NCI-H526 treated with DMSO at 0.1 percent for 48 hours (cell line): ENCODE measurements at places on chromosomes 7 and 10.

GRCh38 chr7:91566402-91566732 lies 302.1 kb downstream of the FZD1 start:
- no peak for DNase-seq

GRCh38 chr7:132872034-132872433 lies 209.9 kb downstream of the CHCHD3 start:
- DNase-seq: no peak

GRCh38 chr7:7553386-7553785 lies 13.3 kb upstream of the MIOS start:
- no peak for DNase-seq

GRCh38 chr7:659306-659847 lies 67.1 kb upstream of the DNAAF5 start:
- no peak for DNase-seq

DNA sequence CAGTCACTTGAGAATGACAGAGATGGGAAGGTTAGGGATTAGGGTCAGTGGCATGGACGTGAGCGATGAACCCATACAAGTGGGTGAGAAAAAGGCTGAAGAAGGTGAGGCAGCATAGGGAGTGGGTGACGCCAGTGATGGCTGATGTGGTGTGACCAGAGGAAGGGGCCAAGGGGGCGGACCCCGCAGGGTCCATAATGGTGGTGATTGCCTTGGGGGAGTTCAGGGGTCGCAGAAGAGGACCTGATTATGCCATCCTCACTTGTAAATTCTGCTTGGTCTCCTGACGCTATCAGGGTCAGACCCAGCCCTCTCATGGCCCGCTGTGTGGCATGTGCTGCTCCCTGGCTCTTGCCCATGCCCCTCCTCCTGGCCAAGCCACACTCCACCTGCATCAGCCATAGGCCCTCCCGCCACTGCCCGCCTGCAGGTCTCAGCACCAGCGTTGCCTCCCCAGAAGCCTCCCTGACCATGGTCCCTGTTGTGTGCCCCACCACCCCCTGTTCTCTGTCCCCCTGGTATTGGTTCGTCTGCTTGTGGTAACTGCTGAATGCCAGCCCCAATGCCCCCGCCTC lies 235.7 kb downstream of the EBF3 start:
- DNase-seq: no peak

- DNase-seq: no peak
Measured at GRCh38 chr7:151400626-151401315, 9.1 kb downstream of the WDR86 start.

DNA sequence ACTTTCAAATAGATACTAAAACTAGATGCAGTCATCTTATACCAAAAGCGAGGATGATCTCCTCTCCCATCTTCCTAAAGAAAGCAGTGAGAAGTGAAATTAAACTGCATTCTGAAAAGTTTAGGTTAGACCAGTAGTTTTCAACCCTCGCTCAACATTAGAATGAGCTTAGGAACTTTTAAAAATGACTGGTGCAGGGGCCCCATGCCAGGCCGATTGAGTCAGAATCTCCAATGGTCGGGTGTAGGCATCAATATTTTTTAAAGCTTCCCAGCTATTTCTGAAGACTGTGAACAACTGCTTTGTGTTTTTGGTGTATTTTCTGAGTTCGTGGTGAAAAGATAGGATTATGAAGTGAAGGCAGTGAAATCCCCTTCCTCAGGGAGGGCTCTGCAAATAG lies 146.0 kb downstream of the VTI1A start:
- DNase-seq: no peak

GRCh38 chr7:9709216-9709615 lies 1264.5 kb upstream of the PHF14 start:
- no peak for DNase-seq

DNA sequence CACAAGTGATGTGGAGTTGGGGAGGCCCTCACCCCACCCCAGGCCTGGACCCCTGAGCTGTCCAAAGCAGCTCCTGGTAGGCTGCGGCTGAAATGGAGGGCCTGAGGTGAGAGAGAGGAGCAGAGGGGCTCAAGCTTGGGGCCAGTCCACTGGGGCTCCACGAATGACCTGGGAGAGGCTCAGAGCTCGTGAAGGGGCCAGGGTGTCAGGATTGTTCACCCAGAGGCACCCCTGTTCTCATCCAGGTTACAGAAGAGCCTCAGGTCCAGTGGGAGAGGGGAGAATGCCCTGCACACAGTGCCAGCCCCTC lies 102.2 kb upstream of the RET start:
- DNase-seq: no peak

DNA sequence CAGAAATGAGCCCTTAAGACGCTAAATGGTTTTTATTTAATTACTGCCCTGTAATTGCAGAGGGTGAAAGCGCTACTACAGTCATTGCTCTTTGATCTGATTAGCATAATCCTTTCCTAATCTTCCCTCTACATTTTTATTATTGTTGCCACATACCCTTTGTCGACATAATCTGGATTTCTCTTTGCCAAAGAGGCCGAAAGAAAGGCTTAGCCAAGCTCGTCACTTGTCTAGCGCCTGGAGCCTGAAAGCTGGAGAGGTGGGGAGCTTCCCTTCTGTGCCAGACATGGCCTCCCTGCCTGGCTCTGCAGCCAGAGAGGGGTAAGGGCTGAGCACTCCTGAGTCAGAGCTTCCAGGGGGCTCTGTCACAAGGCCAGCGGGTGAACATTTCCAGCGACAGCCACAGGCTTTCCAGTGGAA lies 145.9 kb downstream of the PRKAG2 start:
- no peak for DNase-seq

DNA sequence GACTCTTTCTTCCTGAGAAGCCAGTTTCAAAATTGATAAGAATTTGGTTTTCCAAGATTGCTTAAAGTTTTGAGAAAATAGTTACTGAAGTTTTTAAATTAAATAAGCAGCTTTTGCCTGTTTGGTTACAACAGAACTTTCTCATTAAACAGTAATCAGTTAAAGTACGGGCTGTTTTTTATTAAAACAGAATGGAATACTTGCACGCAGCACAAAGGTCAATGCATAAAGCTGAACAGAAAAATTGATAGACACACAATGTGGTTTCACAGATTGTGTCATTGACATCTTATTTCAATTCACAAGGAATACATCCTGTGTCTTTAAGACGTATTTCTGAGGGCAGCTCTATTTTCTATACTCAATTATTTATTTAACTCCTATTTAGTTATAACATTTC lies 192.2 kb downstream of the PRKG1 start:
- no peak for DNase-seq

GRCh38 chr7:142507799-142508198 lies 241.5 kb upstream of the PRSS1 start:
- no peak for DNase-seq

GRCh38 chr10:132648851-132649528 lies 111.4 kb downstream of the INPP5A start:
- DNase-seq: no peak

GRCh38 chr7:137990251-137990941 lies 11.5 kb downstream of the CREB3L2 start:
- no peak for DNase-seq

GRCh38 chr10:24891823-24892222 lies 60.6 kb downstream of the PRTFDC1 start:
- DNase-seq: no peak

DNA sequence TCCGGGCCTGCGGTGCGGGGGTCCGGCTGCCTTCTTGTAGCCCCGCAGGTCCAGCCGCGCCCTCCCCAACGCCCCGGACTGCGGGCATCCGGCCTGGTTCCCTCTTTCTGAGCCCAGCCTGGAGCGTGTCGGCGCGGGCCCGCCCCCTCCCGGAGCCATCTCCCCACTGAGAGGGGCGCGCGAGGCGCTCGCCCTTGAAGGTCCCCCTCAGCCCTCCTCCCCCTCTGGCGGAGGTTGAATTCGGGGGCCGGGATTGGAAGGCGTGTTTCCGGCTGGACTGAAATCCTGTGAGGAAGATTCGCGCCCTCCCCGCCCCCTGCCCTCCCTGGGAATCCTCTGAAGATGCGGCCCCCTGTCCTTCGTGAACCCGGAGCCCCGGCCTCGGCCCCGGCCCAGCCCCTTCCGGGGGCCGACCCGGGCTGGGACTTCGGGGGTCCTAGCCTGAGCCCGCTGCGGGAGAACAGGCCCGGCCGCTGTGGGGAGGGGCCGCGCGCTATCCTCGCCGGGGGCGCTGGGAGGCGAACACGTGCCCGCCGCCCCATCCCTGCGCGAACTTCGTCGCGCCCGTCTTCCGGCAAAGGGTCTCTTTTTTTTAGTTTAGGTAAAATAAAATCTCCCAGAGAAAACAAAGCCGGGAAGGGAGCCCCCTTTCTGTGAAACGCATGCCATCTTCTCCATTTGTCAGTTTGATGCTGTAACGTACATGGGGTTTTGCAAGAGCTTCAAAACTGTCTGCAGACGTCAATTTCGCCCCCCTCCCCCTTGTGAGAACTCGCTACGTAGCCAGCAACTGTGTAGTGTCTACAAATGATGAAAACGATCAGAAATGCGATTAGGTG lies 636 bp downstream of the PDCD4 start:
- DNase-seq: peak; percentile 41

GRCh38 chr7:4745971-4746919 lies 29.2 kb upstream of the AP5Z1 start:
- DNase-seq: no peak

GRCh38 chr7:73308074-73308664 lies 457 bp downstream of the NSUN5 start:
- DNase-seq: no peak

DNA sequence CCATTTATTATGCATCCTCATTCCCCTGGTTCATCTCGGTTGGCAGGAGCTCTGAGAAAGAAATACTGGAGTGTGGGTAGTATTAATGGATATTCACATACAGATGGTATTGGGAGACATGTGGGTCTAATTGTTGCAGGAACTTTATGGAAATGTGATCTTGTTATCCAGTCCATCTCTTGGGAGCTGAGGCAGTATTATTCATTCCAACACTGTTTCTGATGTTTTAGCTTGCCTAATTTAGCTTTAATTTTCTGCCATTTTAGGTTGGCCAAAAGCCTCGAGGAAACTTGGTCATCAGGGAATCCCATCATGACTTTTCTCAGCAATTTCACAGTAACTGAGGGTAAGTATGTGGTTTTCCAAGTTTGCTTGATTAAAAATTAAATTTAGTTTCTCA lies 125.7 kb downstream of the ABCA13 start:
- DNase-seq: no peak

GRCh38 chr10:126090911-126091728 lies 194.8 kb downstream of the FANK1 start:
- no peak for DNase-seq

DNA sequence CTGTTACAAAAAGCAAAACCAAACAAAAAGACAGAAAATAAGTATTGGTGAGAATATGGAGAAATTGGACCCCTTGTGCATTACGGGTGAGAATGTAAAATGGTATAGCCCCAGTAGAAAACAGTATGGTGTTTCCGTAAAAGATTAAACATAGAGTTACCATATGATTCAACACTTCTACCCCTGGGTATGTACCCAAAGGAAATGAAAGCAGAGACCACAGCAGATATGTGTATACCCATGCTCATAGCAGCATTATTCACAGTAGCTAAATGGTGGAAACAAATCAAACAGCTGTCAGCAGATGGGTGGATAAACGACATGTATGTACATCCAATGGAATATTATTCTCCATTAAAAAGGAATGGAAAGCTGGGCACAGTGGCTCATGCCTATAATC lies 42.4 kb downstream of the STARD3NL start:
- no peak for DNase-seq

DNA sequence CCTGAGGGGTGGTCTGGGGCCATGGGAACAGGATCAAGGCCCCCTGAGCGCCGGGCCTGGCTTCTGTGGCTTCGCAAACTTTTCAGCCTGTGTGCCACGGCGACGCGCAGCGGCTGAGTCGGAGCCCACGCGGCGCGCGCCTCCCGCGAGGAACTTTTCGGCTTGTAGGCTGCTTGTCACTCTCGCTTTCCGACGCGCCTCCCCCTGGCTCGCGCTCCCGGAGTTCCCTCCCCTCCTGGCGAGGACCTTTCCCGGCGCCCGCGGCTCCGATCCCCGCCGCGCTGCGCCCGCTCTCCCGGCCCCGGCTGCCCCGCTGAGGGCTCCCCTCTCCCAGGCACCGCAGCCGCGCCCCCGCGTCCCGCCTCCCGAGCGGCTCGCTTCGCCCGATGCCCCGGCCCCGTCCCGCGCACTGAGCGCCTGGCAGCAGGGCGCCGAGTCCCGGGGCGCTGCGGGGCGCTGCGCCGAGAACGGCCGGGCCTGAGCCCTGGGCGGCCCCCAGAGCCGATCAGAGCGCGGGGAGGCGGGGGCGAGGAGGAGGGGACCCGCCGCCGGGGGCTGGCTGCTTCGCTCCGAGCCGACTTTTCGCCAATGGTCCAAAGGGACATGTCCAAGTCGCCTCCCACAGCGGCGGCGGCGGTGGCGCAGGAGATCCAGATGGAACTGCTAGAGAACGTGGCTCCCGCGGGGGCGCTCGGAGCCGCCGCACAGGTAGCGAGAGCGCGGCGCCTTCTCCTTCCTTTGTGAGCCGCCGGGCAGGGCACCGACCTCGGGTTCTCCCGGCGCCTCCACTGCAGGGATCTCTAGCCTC lies at the start of gene CACNB2:
Gene CACNB2, plus strand, starts transcription at position 276 of the 808 bp plus-strand sequence.
- DNase-seq: peak; percentile 48

- DNase-seq: no peak
Measured at GRCh38 chr7:157462840-157463239, 126.0 kb downstream of the DNAJB6 start.

DNA sequence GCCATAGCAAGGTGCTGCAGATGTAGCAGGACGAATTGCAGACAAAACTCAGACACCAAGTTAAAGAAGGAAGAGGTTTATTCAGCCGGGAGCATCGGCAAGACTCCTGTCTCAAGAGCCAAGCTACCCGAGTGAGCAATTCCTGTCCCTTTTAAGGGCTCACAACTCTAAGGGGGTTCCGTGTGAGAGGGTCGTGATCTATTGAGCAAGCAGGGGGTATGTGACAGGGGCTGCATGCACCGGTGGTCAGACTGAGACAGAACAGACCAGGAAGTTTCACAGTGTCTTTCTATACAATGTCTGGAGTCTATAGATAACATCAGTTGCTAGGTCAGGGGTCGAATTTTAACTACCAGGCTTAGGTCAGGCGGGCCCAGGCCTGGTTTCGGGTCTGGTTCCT lies 222.0 kb upstream of the C7orf33 start:
- DNase-seq: no peak

GRCh38 chr10:7196284-7196683 lies 214.6 kb downstream of the SFMBT2 start:
- DNase-seq: no peak

DNA sequence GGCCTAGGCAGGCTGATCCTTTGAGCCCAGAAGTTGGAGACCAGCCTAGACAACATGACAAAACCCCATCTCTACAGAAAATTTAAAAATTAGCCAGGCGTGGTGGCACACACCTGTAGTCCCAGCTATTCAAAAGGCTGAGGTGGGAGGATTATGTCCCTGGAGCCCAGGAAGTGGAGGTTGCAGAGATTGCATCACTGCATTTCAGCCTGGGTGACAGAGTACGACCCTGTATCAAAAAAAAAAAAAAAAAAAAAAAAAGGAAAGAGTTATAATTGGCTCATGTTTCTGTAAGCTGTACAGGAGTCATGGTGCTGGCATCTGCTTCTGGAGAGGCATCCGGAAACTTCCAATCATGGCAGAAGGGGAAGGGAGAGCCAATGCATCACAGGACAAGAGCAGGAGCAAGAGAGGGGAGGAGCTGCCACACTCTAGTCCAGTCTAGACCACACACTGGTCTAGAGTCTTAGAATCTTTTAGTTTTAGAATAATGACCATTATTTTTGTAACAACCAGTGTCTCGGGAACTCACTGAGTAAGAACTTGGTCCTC lies 16.8 kb downstream of the DOCK1 start:
- DNase-seq: no peak
